Astrocyte of the cerebellum (primary cell): ENCODE measurements at places on chromosomes 5 and 9.

- DNase-seq = no peak
Measured at GRCh38 chr9:136228107-136228875, 17.3 kb downstream of the QSOX2 start.

GRCh38 chr9:134732392-134733110, 90.9 kb downstream of the COL5A1 start:
- no peak for DNase-seq

DNA sequence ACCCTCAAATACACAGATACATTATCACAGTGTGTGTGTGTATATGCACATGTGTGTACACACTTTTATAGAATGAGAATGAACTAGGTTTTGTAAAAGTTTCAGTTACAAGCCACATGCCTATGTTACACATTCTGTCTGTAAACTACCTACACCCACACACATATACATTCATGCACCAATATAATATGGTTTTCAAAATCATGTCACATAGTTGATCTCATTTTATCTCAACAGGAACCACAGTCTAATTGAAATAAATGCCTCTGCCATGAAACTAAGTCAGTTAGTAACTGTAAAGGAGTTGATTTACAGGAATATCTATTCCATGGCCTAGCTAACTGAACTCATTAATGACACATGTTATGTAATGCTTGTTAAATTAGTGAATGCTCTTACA, 646.6 kb downstream of the PDE4D start:
- no peak for DNase-seq

- no peak for DNase-seq
Measured at GRCh38 chr9:113531919-113532808, 68.6 kb downstream of the RGS3 start.

DNA sequence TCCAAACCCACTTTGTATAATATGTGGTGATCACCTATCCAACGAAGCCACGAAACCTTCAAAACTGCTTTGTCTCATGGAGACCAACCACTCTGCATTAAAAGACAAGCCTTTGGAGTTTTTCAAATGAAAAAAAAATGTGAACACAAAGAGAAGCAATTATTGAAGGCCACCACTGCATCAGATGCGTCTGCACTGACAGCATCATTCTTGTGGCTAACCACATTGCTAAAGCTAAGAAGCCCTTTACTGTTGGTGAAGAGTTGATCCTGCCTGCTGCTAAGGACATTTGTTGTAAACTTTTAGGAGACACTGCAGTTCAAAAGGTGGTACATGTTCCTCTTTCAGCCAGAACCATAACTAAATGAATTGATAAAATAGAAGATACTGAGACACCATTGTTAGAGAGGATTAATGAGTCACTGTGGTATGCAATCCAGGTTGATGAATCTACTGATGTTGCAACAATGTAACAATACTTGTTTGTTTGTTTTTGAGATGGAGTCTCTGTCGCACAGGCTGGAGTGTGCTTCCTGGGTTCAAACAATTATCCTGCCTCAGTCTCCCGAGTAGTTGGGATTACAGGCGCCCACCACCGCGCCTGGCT, 45.4 kb downstream of the TAF11L14 start:
- no peak for DNase-seq

GRCh38 chr5:99010294-99010693, 81.5 kb upstream of the CHD1 start:
- no peak for DNase-seq

DNA sequence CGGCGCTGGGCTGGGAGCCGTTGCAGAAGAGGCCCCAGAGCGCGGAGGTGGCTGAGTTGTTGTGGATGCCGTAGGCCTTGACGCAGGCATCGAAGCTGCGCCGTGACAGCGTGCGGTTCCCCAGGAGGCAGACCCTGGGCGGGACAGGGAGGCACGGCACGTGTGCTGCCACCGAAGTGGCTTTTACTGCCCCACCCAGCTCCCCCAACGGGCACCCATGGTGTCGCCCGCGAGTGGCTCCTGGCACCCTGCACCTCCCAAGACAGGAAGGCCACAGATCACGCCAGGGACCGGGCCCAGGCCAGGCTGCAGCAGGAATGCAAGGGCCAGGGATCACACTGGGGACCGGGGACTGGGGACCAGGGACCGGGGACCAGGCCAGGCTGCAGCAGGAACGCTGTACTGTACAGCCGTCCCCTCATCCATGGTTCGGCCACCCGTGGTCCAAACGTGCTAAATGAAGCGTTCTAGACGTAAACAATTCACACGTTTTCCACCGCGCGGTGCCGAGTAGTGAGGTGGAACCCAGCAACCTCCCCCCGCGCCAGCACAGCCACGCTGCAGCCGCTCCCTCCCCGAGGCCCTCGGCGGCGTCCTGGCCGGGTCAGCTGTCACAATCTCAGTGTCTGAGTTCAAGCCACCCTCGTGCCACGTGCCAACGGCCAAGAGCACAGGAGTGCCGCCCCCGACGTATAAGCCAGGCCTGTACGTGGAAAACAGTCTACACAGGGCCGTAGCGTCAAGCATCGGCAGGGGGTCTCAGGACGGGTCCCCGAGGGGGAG, 27.8 kb downstream of the SLC12A7 start:
- no peak for DNase-seq
